ENCODE measurements at places on chromosomes 13 and 19.

DNA sequence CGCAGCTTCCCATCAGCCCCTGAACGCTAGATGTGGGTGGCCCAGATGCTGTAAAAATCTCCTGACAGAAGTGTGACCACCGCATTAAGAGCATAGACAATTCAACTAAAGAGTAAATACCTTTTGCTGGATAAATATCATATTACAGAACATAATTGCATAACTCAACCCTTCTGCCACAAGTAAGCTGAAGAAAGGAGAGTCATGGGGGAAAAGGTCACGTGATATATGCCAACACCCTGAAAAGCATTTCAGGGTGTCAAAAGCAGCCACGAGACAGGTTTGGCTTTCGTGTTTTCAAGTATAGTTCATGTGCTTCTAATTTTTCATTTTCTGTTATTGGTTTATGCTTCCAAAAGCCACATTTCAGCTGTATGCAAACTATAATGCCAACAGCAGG lies 71.3 kb downstream of the LHFPL6 start:
- DNase-seq: no peak

DNA sequence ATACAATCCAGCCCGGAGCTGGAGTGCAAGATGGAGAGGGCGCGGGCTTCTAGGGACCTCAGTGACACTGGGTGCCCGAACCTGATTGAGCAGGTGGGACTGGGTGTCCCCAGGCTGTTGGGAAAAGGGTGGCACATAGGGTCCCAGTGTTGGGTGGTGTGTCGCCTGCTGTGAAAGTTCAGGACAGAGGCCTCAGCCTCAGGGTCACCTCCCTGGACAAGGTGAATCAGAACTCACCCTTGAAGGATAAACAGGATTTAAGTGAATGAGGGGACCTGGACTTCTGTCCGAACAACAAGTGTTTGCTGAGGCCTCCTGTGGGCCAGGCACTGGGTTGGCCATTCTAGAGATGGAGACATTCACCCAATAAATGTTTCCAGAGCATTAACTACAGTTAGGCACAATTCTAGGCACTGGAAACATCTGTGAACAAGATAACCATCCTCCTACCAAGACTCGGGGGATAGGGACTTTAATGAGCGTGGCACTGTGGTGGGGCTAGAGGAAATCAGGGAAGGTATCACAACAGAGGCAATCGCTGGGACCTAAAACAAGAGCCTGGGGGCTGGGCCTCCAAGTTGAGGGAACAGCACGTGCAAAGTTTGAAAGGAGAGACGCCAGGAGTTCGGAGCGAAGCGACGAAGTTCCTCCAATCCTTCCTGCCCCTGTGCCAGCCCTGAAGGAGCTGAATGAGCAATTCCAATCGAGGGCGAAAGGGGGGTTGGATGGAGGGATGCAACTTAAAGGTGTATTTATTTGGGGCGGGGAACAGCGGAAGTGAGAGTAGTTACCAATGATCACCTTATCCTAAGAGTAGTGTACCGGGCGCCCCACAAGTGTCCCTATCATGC lies 921 bp upstream of the POLD1 start:
- no peak for DNase-seq

GRCh38 chr19:5489551-5489950 lies 34.3 kb downstream of the ZNRF4 start:
- DNase-seq: no peak

- DNase-seq: no peak
Observed at GRCh38 chr13:40345149-40345514, 321.3 kb downstream of the FOXO1 start.

GRCh38 chr19:40596608-40597328 lies 4.4 kb upstream of the LTBP4 start:
- peak; percentile 24 for DNase-seq

- no peak for DNase-seq
Observed at GRCh38 chr13:108113407-108113806, 101.9 kb downstream of the LIG4 start.

- DNase-seq: no peak
Observed at GRCh38 chr13:36549126-36549702, 116.9 kb downstream of the CCNA1 start.

GRCh38 chr19:3360421-3361383 lies 5.7 kb upstream of the NFIC start:
- peak; percentile 57 for DNase-seq

DNA sequence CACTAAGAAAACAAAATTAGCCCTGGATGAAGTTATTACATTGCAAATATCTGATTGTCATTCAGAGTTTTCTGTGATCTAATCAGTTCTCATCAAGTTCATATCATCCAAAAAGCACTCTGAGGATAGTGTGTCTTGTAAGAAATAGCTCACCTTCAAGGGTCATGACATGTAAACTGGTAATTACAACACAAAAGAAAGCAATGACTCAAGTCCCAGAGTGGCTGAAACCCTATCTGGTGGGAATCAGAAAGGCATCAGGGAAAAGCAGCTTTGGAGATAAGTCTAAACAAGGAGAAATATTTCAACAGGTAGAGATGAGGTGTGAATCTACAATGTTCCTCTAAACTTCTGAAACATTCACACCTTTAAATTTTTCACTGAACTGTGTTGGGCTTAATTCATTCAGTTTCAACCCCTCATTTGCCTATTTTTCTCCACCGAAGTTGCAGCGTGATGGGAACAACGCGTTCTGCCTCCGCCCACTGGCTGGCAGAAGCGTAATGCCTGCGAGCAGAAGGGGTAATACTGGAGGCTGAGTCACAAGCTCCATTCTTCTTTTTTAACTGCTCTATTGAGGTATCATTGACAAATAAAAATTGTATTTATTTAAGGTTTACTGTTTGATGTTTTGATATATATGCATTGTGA lies 155.2 kb upstream of the IPO5 start:
- no peak for DNase-seq

DNA sequence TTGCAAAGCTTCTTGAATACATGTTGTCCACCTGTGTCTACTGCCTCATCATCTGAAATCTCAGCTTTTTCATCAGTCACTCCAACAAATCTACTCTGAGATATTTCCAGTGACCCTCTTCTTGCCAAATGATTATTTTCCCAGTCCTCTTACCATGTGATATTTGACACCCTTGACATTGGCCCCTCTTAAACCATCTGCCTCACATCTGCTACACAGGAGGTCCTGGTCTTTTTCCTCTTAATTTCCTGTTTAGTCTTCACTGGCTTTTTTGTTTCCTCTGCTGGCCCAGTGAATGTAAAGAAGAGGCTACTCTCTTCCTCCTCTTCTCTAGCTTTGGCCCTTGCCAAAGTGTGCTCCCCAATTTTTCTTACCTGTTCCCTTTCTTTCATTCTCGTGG lies 218.7 kb downstream of the DNAJC15 start:
- no peak for DNase-seq

GRCh38 chr19:5682107-5682482 lies 1.3 kb downstream of the HSD11B1L start:
- no peak for DNase-seq

GRCh38 chr13:36807616-36808015 lies 11.4 kb upstream of the RFXAP start:
- no peak for DNase-seq
